ENCODE measurements at places on chromosomes 7 and 10.
A peak's percentile ranks its signal among the peaks of the same experiment; 100 is the strongest.

GRCh38 chr10:123272171-123272570 lies 118.0 kb downstream of the BUB3 start:
- no peak for DNase-seq

DNA sequence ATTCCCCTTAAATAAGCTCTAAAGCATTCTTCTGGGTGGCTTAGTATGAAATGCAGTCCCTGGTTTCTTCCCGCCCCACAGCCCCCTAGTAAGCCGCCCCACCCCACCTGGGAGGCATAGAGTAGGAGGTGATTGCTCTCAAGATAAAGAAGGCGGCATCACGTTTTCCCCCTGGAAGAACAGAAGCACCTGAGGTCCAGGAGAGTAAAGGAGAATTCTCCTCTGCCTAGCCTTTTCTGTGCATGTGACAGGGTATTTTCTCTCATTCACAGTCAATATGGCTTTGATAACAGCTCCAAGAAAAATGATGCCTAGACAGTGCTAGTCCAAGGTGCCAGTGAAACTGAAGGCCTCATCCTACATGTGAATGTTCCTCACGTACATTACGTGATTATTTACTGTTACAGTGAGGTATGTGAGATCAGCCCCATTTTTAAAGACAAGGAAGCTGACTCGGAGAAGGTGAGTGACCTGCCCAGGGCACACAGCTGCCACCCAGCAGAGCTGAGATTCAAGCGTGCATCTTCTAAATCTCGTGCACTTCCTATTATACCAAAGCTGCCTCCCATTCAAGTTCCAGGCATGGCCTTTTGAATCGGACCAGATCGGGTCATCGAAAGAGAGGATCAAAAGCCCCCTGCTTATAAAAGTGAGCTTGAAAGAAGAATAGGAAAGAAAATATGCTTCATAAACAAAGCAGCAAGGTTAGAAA lies 59.4 kb downstream of the FAM171A1 start:
- no peak for DNase-seq

- DNase-seq, result no peak
Measured at GRCh38 chr7:109983618-109984017, 1107.3 kb upstream of the LRRN3 start.

- no peak for DNase-seq
Measured at GRCh38 chr10:114408112-114408967, 4.0 kb upstream of the AFAP1L2 start.

DNA sequence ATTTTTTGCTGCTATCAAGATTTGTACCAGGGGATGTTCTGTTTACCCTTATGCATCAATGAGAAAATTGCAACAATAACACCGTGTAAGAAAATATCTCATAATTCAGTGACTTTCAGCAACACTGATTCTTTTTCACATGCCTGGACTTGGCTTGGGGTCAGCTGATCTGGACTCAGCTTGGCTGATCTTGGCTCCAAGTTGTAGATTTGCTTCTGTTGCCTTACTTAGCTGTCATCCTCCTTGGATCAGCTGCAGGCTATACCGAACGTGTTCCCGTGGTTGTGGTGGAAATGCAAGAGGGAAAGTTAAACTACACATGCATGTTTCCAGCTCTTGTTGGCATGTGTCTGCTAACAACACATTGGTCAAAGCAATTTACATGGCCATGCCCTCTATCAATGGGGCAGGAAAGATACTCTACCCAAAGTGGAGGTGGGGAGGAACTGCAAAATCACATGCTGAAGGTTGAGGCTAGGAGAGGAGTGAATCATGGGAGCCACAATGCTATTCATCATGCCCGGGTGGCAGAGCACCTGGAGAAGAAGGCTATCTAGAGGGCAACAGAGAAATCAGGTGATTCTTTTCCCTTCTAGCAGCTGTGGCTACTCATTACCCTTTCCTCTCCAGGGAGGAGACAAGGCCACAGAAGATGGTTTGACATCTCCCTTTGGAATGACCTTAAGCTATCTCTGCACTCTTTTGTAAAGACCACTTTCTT lies 1276.3 kb upstream of the AUTS2 start:
- DNase-seq, result no peak

DNA sequence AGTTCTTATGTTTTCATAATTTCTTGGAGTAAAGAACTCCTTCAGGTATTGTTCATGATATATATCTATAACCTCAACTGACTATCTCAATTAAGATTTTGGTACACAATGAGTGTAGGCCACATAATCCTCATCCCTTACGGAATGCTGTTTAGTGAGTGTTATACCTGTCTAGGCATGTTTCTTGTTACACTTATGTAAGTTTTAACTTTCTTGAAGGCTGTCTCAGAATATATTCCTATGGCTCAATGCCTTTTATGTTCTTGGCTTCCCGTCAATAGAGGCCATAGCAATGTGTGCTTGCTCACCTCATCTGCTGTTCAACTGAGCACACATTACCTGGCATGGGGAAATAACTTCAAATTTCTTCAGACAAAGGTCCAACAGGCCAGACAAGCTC lies 185.1 kb downstream of the CTTNBP2 start:
- DNase-seq, result no peak

DNA sequence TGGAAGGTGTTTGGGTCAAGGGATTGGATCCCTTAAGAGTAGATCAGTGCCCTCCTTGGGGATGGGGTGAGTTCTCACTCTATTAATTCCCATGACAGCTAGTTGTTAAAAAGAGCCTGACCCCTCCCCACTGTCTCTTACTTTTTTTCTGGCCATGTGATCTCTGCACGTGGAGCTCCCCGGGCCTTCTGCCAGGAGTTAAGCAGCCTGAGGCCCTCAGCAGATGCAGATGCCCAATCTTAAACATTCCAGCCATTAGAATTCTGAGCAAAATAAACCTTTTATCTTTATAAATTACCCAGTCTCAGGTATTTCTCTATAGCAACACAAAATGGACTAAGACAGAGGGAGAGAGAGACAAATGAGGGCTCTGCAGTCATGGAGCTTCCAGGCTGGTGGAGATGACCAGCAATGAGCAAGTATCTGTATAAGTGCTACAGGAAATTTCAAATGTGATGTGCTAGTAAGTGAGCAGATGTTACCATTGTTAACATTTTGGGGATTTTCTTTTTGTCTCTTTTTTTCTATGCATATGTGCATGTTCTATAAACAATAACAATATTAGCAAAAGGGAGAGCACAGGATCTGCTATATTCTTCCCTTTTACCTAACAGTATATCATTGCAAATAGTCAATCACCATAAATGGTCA lies 26.7 kb downstream of the PLPP4 start:
- DNase-seq, result no peak

DNA sequence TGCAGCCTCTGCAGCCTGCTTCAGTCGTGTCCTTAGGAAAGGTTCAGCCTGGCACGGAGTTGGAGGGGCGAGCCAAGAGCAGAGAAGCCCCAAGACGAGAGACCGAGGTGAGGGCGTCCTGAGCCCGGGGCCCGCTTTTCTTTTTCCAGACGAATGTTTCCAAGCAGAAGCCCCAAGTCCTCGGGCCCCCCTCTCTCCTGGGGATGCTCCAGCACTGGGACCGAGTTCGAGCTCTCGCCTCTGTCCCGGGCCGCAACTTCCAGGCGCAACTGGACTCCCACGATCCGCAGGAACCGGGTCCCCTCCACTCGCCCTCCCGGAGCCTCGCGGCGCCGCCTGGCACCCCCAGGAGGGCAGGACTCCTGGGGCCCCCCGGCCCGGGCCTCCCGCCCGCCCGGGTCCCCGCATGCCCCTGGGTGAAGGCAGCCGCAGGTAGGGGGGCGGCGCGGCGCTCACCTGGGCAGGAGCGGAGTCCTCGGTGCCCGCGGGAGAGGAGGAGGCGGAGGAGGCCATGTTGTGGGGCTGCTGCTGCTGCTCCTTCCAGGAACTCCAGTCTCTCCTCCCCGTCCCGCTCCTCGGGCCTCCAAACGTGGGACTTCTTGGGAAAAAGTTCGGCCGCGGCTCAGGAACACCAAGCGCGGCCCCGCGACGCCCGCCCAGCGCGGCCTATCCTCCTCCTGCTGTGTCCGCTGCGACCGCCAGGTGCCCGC lies 45.3 kb upstream of the CDK1 start:
- peak; percentile 13 for DNase-seq

DNA sequence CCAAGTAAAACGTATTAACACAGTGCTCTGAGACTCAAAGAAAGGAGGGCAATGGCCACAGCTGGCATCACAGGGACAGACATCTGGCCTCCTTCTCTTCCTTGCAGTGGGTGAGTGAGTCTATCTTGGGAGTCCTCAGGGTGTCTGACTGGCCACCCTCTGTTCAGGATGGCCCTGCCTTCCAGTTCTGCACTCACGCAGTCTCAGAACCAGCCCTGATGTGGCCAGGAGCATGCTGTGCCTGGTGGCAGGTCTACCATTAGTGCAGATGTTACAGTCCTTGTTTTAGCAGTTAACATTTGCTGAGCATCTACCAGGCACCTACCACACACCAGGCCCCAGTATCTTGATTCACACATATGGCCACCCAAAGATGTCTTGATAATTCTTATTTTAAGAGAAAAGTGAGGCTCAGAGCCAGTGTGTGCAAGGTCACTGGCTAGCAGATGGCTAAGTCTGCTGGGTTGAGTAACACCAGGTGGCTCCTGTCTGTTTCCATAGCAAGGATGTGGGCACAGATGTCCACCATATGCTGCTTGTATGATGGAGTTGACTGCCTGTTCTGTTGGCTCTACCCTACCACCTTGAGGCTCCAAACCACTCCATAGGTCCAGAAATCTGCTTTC lies 23.2 kb upstream of the ARHGAP22 start:
- DNase-seq, result no peak
